ENCODE measurements at places on chromosomes 6 and 20.

DNA sequence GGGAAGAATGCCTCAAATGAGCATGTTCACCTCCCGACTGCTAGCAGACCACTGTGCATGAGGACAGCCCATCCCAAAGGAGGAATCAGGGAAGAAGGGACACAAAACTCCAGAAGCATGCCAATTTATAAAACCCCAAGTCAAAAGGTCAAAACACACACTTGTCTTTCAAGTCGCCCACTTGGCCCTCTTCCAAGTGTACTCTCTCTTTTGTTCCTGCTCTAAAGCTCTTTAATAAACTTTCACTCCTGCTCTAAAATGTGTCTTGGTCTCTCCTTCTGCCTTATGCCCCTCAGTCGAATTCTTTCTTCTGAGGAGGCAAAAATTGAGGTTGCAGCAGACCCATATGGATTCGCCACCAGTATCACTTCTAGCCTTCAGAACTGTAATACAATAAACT is 33.9 kb upstream of the TPBG start:
- DNase-seq, result no peak

GRCh38 chr6:153001767-153002612 is 519 bp downstream of the MTRF1L start:
- peak; percentile 18 for DNase-seq

- no peak for DNase-seq
Observed at GRCh38 chr20:58682656-58683531, 9.7 kb upstream of the NPEPL1 start.

GRCh38 chr6:133297657-133298056 is 56.5 kb downstream of the EYA4 start:
- no peak for DNase-seq

DNA sequence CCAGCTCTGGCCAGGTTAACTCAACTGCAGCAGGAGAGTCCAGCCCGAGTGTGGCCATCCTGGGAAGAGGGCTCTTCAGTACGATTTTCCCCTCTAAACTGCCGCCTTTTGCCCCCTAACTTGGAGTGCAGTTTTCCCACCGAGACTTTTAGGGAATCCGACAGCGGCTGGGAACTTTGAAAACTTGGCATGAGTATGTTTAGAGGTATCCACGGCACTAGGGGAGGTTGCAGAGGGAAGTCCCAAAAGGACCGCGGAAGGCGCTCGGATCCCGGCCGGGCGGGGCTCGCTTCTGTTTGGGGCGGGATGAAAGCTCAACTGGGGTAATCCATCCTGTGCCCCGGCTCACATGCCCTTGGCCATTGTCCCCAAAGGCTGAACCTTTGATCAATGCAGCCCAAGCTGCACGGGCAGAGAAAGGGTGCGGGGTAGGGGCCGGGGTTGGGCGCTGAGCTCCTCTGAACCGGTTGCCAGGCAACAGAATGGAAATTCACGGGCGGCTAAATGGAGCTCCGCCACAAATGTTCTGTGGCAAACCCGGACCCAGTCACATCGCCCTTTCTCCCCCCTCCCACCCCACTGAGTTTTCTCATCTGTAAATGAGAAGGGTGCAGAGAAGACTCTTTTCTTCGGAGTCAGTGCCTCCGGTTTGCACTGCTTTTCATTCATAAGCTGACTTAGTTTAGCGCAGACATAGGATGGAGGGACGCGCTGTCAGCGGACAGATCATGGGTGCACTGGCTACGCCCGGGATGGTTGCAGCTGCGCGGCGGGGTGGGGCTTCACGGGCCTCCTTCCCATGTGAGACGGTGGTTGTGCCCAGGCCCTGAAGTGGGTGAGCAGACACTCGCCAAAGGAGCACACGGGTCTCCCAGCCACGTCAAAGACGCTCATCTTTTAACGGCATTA is 2.3 kb downstream of the BMP6 start:
- DNase-seq, result peak; percentile 57

DNA sequence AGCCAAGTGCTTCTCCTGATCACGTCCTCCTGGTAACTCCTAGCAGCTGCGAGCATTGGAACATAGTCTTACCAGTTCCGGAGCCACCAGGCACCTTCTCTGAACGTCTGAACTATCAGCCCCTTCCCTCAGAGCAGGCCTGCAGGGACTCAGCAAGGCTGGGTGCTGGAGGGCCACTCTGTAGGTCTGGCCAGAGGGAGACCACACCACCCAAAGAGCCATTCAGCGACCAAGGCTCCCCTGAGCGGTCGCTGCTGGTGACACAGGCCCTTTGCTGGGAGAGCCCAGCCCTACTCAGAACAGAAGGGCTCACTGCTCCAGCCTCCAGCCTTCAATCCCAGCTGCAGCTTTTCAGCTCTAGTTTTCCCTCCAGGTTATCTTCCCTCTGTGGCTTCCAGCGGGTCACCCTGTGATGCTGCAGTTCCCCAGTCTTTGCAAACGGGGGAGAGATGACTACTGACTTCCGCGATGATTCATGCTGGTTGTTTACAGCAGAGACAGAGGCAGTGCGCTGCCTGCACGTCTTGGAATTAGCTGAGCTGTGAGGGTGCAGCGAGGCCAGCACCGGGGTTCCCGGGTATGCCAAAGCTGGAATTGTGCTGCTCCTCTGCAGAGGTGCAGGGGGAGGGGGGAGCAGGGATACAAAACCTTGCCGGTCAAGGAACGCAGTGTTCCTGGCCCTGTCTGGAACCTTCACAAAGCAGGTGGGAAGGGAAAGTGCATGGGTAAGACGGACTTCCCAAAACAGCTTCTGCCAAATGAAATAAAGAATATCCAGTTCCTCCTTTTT is 161.4 kb downstream of the LY86 start:
- no peak for DNase-seq

DNA sequence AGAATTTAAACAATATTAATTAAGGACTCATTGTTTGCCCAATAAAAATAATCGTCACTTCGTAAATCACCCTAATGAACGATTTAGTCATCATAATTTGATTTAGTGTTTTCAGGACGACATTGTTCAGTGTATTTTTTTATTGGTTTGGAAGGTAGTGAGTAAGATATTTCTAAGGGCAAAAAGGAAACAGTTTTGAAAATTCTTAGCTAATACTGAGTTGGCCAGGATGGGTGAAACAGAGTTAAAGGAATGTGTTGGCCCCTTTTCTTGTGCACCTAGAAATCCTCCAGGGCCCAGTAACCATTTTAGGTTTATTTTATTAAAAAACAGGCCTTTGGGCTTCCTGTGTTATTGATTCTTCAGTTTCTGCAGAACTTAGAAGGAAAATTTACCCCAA is 25.3 kb downstream of the ANKS1A start:
- no peak for DNase-seq

GRCh38 chr6:26034905-26035304 is 52.3 kb upstream of the HFE start:
- DNase-seq, result no peak

DNA sequence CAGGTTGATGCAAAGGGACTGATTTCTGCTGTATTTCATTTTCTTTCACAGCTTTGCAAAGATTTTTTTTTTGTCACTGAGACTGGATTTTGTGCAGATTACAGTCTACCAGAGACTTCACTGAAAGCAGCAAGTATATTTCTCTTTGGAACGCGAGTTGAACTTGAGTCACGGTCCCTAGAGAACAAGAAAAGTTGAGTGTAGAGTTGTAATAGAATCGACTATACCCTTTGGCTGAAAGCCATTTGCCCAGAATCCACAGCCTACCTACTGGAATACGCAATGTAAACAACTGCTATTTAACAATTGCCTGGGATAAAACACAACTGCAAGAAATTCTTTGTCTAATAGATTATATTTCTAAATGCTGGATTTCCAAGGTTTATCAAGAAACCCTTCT is 520.6 kb downstream of the HDGFL1 start:
- no peak for DNase-seq

- DNase-seq, result no peak
Observed at GRCh38 chr6:82554666-82555065, 191.0 kb downstream of the TPBG start.

DNA sequence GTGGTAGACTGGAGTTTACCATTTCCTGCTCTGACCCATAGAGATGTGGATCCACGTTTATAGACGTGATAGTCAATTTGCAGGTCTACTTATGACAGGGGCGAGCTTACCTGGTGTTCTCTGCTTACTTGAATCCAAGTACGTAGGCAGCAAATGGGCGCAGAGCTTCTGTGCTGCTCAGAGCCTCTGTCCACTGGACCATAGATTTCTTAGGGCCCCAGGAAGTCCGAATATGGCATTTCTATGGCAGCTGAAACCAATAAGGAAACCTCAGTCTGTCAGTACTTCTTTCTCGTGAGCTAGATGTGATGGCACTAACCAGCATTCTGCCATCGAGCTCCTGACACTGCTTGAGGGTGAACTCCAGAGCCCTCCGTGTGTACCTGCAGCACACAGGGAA is 19.5 kb upstream of the NPEPL1 start:
- DNase-seq, result no peak

GRCh38 chr20:10651227-10651990 is 22.4 kb downstream of the JAG1 start:
- DNase-seq, result no peak

GRCh38 chr20:38221119-38221589 is 39.4 kb downstream of the KIAA1755 start:
- DNase-seq, result peak; percentile 70

GRCh38 chr20:35196313-35196712 is 24.4 kb downstream of the PROCR start:
- DNase-seq, result no peak

- DNase-seq, result no peak
Observed at GRCh38 chr20:13041574-13042457, 33.0 kb downstream of the SPTLC3 start.

- DNase-seq, result no peak
Observed at GRCh38 chr6:100266494-100267401, 198.0 kb downstream of the SIM1 start.

- no peak for DNase-seq
Observed at GRCh38 chr6:167580619-167580911, 246.1 kb upstream of the AFDN start.

GRCh38 chr6:166194914-166195859 is 27.5 kb upstream of the TBXT start:
- DNase-seq, result no peak

GRCh38 chr20:34999021-34999451 is 43.4 kb downstream of the MYH7B start:
- DNase-seq, result no peak

DNA sequence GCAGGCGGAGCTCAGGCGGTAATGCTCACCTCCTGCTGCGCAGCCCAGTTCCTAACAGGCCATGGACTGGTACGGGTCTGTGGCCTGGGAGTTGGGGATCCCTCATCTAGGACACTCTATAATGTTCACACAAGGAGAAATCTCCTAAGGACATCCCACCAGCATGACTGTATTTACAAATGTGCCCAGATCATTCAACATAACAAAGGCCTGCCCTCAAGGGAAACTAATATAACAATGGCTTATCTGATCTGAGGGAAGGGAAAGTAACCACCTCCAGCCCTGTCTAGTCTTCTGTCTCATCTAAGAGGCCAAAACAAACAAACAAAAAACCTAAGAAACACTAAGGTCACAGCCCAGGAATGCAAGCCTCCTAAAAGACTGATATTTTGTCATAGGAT is 232.8 kb downstream of the RNGTT start:
- no peak for DNase-seq

DNA sequence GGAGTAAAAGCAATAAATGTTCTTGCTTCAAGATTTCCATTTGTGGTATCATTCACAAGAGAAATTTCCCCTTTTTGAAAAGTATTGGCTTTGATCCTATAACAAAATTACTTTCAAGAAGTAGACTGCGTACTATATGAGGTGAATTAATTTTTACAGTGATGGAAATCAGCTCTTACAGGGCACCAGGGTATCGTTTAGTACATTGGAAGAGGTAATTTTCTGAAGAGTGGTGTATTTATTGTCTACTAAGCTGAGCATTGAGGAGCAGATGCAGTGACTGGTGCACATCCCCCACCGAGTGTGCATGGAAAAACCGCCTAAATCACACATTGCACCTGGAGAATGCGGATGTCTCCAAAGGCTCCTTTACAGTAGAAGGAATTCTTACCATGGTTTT is 209.5 kb downstream of the SAMD5 start:
- DNase-seq, result no peak

GRCh38 chr20:3797592-3798372 is 1.7 kb downstream of the CDC25B start:
- DNase-seq, result no peak

- DNase-seq, result no peak
Observed at GRCh38 chr6:138979813-138980668, 8.0 kb downstream of the REPS1 start.

- peak; percentile 34 for DNase-seq
Observed at GRCh38 chr20:19770375-19770774, 12.3 kb downstream of the RIN2 start.

GRCh38 chr6:14770572-14770971 is 475.3 kb upstream of the JARID2 start:
- no peak for DNase-seq

GRCh38 chr6:36343109-36343680 is 6.5 kb upstream of the BNIP5 start:
- no peak for DNase-seq

GRCh38 chr6:88629838-88630494 is 333.5 kb downstream of the RNGTT start:
- no peak for DNase-seq

- DNase-seq, result no peak
Observed at GRCh38 chr6:37882292-37882691, 62.8 kb downstream of the ZFAND3 start.

DNA sequence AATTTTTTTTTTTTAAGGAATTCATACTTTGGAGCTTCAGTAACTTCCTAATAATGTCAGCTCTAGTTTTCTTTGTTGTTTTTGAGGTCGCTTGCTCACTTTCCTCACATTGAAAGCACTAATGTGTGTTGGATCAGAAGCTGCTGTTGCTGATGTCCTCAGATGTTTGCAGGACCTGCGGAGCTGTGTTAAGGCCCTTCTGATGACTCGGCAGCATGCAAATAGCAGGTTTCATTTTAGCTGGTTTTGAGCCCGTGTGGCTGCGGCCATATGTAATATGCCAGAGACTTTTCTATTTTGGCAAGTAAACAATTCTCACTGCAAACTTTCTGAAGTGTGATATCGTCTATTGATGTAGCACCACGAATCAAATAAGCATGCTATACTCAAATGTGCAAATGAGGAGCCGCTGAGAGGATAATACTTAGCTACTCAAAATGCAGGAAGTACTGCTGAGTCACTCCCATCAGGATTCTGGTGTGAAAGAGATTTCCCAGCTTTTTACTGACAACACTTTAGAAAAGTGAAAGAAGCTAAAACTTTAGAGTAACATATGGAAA is 187.8 kb downstream of the SASH1 start:
- DNase-seq, result no peak

DNA sequence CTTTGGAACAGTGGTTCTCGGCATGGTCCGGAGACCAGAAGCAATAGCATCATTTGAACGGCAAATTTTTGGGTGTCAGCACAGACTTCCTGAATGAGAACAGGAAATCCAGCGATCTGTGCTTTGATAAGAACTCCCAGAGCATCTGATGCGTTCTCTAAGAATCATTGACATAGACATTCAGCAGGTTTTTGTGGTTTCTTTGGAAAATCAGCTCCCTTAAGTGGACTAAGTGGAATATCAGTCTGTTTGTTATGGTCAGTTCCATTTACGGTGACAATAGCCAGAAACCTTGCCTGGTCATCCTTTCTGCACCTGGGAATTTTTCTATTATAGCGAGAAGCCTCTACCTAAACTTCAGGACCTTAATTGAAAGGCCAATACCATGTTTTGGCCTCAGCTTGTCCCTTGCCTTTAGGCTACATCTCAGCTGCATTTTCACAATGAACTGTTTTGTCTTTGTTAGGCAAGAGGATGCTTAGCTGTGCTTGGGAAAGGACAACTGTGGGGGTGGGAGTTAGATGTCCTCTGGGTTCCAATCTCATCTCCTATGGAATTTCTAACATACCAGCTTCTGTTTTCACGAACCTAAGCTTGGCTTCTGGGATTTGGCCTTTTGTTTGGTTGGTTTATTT is 299.7 kb downstream of the CDKAL1 start:
- DNase-seq, result no peak
